ENCODE measurements at places on chromosomes 4 and X. TPM values are rescaled to one million over a fixed set of nuclear protein-coding genes. Genes with fewer than 3 reads are reported as not detected.
A peak's percentile ranks its signal among the peaks of the same experiment; 100 is the strongest.

GRCh38 chrX:3192835-3193234, 151.6 kb downstream of the ARSF start:
- H3K4me3 ChIP-seq = no peak overlapping the region
- no peak overlapping the region for H3K27ac ChIP-seq
- DNase-seq = no peak
- no peaks in the 10 kb centered on the region for H3K36me3 ChIP-seq
- H3K4me1 ChIP-seq = no peaks in the 10 kb centered on the region

- DNase-seq = no peak
- H3K36me3 ChIP-seq = peaks cover 28% of the 10 kb centered on the region
- H3K27ac ChIP-seq = no peak overlapping the region
Measured at GRCh38 chr4:7774301-7775294, 165.1 kb downstream of the AFAP1 start.

- no peaks in the 10 kb centered on the region for H3K27me3 ChIP-seq
- no peak overlapping the region for H3K27ac ChIP-seq
- H3K4me1 ChIP-seq = no peaks in the 10 kb centered on the region
- no peaks in the 10 kb centered on the region for H3K36me3 ChIP-seq
Measured at GRCh38 chrX:80237072-80237471, 183.2 kb upstream of the TENT5D start.

DNA sequence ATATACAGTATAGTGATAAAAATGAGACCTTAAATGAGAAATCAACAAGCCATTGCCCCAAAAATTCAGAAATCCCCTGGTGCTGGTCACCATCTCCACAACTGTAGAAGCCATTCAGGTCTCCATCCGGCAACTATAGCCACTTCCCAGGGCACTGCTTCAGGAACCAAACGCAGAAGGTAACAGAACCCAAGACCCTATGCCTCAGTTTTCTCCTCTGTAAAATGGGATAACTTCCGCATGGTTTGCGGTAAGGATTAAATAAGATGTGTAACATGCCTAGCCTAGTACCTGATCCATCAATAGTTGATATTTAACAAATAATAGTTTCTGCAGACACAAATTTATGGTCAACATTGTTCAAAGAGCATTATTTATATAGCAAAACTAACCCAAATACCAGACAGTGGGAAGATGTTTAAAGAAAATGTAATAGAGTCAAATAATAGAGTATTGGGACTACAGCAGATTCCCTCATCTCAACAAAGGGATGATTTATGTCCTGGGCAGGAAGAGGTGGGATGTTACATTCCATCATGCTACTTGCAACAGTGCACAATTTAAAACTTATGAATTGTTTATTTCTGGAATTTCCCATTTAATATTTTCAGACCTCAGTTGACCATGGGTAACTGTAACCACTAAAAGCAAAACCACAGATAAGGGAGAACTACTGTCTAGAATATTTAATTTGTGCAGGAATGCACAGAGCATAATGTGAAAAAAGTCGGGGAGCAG, 30.0 kb downstream of the IRF2 start:
- H3K27ac ChIP-seq = no peak overlapping the region
- no peak for DNase-seq
- H3K4me3 ChIP-seq = no peak overlapping the region

GRCh38 chr4:82499738-82500434, 61.9 kb downstream of the TMEM150C start:
- H3K27ac ChIP-seq = no peak overlapping the region
- H3K4me3 ChIP-seq = no peak overlapping the region
- no peak for DNase-seq
- H3K27me3 ChIP-seq = no peaks in the 10 kb centered on the region
- no peaks in the 10 kb centered on the region for H3K4me1 ChIP-seq
- no peaks in the 10 kb centered on the region for H3K36me3 ChIP-seq

GRCh38 chr4:39362827-39363226, 3.3 kb downstream of the RFC1 start:
- H3K36me3 ChIP-seq = peaks cover 33% of the 10 kb centered on the region
- no peaks in the 10 kb centered on the region for H3K27me3 ChIP-seq
- no peak for DNase-seq
- peak overlapping the region; percentile 55 for H3K27ac ChIP-seq
- H3K4me1 ChIP-seq = peaks cover 33% of the 10 kb centered on the region
- H3K4me3 ChIP-seq = peak overlapping the region; percentile 54

DNA sequence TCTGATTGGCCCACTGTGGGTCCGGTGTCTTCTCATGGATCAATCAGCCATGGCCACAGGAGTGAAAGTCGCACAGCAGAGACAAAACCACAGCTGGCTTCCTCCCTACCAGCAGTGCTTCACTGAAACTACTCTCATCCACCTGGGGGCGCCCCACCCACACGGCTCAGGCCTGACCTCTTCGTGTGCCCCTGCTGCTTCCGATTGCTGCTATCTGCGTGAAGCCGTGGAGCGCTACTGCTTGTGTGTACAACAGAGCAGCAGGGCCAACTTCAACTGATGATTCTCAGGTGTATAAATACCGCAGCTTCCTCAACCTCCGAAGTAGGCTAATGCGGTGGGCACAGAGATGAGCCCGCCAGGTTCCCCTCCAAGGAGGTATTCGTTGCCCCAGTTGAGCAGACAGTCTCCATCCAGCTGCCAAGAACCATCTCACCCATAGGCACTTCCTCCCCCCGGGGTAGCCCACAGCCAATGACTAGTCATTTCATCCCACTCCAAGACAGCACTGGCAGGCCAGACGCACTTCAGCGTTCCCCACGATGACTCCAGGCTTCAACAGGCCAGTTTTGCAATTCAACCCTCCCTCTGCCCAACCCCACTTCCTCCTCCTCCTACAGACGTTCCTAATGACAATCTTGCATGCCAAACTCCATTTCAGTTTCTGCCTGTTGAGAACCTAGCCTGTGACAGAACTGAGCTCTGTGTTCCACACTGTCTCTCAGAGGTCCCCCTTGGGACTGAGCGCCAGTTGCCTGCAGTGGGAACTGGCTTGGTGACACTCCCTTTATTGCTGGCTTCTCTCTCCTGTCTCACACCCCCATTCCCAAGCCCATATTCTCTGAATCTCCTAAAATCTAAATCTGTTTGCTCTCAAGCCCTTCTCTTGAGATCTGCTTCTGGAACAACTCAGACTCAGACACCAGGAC, 41.3 kb upstream of the ATP6AP2 start:
- peaks cover 19% of the 10 kb centered on the region for H3K4me1 ChIP-seq
- peak overlapping the region; percentile 56 for H3K4me3 ChIP-seq
- H3K36me3 ChIP-seq = no peaks in the 10 kb centered on the region
- peaks cover 13% of the 10 kb centered on the region for H3K27me3 ChIP-seq
- peak overlapping the region; percentile 66 for H3K27ac ChIP-seq

DNA sequence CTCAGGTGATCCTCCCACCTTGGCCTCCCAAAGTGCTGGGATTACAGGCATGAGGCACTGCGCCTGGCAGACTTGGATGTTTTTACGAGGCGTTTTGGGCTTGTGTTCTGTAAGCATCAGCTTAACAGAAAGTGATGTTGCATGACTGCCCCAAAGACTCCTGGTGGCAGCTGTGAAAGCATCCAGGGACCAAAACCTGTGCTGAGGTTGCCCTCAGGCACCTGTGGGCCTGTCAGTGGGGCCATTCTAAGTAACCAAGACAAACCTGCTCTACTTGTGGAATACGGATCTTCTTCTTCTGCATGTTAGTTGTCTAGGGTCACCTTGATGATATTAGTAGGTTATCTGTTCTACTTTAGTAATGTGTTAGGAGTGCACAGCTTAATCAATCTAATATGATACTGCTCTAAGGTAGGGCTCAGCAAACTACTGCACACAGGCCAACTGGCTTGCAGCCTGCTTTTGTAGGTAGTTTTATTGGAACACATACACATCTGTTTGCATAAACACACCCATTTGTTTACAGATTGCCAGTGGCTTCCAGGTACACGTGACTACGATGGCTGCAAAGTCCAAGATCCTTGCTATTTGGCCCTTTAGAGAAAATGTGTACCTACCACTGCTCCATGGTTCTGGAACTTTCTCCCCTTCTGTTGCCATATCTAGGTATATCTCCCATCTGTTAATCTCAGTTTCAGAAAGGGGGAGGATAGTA, 136.7 kb downstream of the GPR143 start:
- no peak overlapping the region for H3K4me3 ChIP-seq
- no peak overlapping the region for H3K27ac ChIP-seq
- H3K36me3 ChIP-seq = no peaks in the 10 kb centered on the region
- H3K4me1 ChIP-seq = peaks cover 4% of the 10 kb centered on the region
- DNase-seq = no peak
- no peaks in the 10 kb centered on the region for H3K27me3 ChIP-seq

DNA sequence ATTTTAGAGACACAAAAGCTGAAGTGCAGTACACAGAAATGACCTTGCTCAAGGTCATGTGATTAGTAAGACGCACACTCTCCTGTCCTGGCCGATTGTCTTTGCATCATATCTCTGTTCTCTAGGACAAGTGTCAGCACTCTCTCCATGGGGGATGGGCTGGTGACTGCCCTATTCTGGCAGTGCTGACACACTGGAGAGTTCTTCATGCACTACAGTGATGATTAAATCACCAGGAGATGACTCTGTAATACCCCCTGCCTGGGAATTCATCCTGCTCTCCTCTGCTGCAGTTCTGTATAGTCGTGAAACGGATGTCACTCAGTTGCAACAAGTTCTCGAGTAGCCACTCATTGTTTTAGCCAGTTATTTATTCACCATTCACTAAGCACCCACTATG, 5.3 kb upstream of the SHISA3 start:
- no peak overlapping the region for H3K27ac ChIP-seq
- H3K4me3 ChIP-seq = no peak overlapping the region
- H3K36me3 ChIP-seq = peaks cover 5% of the 10 kb centered on the region

DNA sequence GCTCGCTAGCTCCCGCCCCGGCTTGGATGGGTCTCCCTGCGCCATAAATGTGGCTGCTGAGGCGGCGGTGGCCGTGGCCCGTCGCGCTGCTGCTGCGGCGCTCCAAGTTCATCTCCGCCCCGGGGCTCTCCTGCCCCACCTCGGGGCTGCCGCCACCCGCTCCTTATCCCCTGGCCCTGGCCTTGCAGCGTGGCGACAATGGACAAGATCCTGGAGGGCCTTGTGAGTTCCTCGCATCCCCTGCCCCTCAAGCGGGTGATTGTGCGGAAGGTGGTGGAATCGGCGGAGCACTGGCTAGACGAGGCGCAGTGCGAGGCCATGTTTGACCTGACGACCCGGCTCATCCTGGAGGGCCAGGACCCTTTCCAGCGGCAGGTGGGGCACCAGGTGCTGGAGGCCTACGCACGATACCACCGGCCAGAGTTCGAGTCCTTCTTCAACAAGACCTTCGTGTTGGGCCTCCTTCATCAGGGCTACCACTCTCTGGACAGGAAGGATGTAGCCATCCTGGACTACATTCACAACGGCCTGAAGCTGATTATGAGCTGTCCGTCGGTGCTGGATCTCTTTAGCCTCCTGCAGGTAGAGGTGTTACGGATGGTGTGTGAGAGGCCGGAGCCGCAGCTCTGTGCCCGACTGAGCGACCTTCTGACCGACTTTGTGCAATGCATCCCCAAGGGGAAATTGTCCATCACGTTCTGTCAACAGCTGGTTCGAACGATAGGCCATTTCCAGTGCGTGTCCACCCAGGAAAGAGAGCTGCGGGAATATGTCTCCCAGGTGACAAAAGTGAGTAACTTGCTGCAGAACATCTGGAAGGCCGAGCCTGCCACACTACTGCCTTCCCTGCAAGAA, 763 bp downstream of the USP38 start:
- no peaks in the 10 kb centered on the region for H3K27me3 ChIP-seq
- peaks cover 47% of the 10 kb centered on the region for H3K4me1 ChIP-seq
- no peak for DNase-seq
- peak overlapping the region; percentile 95 for H3K27ac ChIP-seq

GRCh38 chrX:105695451-105695850, 126.9 kb upstream of the NRK start:
- H3K36me3 ChIP-seq = no peaks in the 10 kb centered on the region
- no peak overlapping the region for H3K4me3 ChIP-seq
- no peak overlapping the region for H3K27ac ChIP-seq
- H3K4me1 ChIP-seq = no peaks in the 10 kb centered on the region

GRCh38 chr4:124265701-124266100, 446.8 kb downstream of the ANKRD50 start:
- H3K4me1 ChIP-seq = no peaks in the 10 kb centered on the region
- no peak for DNase-seq

- no peaks in the 10 kb centered on the region for H3K36me3 ChIP-seq
- no peak overlapping the region for H3K4me3 ChIP-seq
- H3K27ac ChIP-seq = no peak overlapping the region
- H3K27me3 ChIP-seq = peaks cover 6% of the 10 kb centered on the region
- no peaks in the 10 kb centered on the region for H3K4me1 ChIP-seq
Measured at GRCh38 chrX:8879750-8880149, 78.6 kb upstream of the FAM9A start.

DNA sequence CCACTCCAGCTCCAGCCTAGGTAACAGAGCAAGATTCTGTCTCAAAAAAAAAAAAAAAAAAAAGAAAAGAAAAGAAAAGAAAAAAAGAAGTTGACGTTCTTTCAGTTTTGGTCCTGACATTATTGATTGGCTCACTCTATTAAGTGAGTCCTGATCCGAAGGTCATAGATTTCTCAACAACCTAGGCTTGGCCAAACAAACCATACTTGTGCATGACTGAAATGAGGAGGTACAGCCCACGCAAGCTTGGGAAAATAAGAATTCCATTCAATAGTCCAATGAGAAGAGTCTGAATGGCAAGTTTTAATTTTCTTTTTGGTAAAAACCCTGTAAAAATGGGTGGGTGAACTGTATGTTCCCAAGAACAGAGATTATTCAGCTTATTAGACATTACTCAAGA, 3.2 kb upstream of the ETNPPL start:
- peaks cover 40% of the 10 kb centered on the region for H3K27me3 ChIP-seq
- no peak overlapping the region for H3K27ac ChIP-seq
- no peak for DNase-seq
- peaks cover 11% of the 10 kb centered on the region for H3K4me1 ChIP-seq

DNA sequence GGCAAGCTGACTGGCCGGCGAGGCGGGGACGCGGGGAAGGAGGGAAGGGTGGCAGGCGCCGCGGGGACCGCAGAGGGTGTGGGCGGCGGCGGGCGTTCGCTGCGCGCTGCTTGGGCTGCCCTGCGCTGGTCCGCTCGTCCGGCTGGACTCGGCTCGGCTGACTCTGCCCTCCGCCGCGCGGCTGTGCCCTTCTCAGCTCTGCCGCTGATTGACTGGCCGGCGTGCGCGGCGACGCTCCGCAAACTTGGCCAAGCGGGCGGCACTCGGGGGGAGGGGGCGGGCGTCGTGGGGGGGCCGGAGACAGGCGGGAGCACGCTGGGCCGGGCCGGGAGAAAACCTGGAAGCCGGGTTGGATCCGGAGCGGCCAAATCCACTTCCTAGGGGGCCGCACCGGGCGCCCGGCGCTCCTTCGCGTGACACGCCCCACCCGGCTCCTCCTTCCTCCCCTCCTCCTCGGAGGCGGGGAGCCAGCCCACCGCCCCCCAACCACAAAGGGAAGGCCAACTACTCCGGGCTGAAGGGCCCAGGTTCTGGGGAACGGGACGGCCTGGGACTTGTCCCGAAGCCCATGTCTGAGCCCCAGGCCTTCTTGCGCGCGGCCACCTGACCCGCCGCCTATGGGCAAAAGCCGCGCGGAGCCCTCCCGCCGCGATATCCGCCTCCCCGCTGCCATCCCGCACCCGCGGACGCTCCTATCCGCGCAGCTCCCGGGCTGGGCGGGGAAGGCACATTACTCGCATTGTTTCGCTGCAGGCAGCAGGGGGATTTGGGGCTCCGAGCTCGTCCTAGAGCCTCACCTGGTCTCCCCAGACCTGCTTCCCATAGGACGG, at the start of gene GPC4:
Gene GPC4 (minus strand): TSS at position 214 of the 830 bp plus-strand sequence. CDS start 524 bp downstream, outside the sequence.
- DNase-seq = peak; percentile 49
- peaks cover 1% of the 10 kb centered on the region for H3K4me1 ChIP-seq
- peak within 1 kb of the TSS; percentile 73 for H3K4me3 ChIP-seq
- peaks cover 48% of the 10 kb centered on the region for H3K27me3 ChIP-seq
- H3K36me3 ChIP-seq = no peaks in the 10 kb centered on the region

Gene CT45A2
- total RNA-seq = not detected

Gene BTK
- not detected for total RNA-seq

Gene USP17L28
- not detected for total RNA-seq

Gene EDA2R
- 2.7 TPM for total RNA-seq

Gene MAGEA11
- total RNA-seq = not detected

Gene NPNT
- total RNA-seq = 0.12 TPM
